ENCODE measurements at places on chromosomes 16 and 17. TPM values are rescaled to one million over a fixed set of nuclear protein-coding genes. Genes with fewer than 3 reads are reported as not detected.

DNA sequence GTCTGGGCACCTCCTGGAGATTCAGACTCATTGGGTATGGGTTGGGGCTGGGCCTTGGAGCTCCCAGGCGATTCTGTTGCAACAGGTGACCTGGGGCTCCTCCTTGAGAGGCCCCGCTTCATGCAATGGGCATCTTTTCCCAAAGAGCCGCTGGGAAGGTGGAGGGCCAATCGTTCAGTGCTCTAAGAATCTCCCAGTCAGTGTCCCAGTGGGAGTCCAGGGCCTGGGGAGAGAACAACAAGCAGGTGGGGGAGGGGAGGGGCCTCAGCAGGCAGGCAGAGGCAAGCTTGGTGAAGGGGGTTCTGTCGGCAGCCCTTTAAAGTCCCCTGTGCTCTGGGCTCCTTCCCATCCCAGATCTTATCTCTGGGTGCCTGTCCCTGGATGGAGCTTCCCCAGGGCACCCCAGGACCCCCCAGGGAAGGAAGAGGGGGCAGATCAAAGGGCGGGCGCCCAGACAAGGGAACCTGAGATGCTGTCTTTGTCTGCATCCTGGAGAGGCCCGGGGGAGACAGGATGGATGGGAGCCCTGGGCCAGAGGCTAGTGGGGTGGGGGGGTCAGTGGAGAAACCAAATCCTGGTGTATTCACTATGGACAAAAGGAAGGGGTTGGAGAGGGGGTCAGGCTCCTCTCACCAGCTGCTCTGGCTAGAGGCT is 30.5 kb upstream of the NXPH3 start:
- no peak overlapping the region for H3K27ac ChIP-seq
- H3K4me3 ChIP-seq = no peak overlapping the region
- H3K4me1 ChIP-seq = peaks cover 14% of the 10 kb centered on the region
- peaks cover 5% of the 10 kb centered on the region for H3K27me3 ChIP-seq

- no peaks in the 10 kb centered on the region for H3K27me3 ChIP-seq
- DNase-seq = peak; percentile 73
- peaks cover 13% of the 10 kb centered on the region for H3K4me1 ChIP-seq
- peaks cover 10% of the 10 kb centered on the region for H3K36me3 ChIP-seq
- H3K27ac ChIP-seq = peak overlapping the region; percentile 93
- H3K4me3 ChIP-seq = peak overlapping the region; percentile 67
Measured at GRCh38 chr17:10772425-10773380, 31.2 kb downstream of the TMEM238L start.

DNA sequence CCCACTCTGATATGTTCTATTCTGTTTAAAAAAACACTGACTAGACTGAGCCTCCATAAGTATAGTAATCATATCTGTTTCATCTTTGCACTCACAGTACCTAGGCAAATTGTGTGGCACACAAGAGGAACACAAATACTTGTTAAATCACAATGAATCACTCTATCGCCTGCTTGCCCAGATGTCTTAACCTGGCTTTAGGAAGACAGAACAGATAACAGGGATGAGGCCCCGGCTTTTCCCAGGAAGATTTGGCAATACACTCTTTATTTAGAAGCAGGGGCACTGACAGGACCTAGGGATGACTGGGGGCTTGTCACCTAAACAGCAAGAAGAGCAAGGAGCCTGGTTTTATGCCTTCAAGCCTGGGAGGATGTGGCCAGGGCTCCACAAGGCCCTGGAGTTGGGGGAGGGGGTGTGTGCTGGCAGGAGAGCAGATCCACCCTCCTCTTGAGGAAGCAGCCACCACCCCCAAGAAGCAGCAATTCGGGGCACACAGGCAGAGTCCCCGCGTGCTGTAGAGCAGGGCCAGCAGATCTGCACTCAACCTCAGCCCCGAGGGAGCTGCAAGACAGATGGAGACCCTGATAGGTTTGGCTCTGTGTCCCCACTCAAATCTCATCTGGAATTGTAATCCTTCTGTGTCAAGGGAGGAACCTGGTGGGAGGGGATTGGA is 41.0 kb upstream of the KSR1 start:
- no peak overlapping the region for H3K27ac ChIP-seq
- H3K27me3 ChIP-seq = peaks cover 3% of the 10 kb centered on the region
- no peak overlapping the region for H3K4me3 ChIP-seq
- H3K36me3 ChIP-seq = no peaks in the 10 kb centered on the region
- no peaks in the 10 kb centered on the region for H3K4me1 ChIP-seq
- peak; percentile 32 for DNase-seq

- peaks cover 4% of the 10 kb centered on the region for H3K4me1 ChIP-seq
- no peak overlapping the region for H3K4me3 ChIP-seq
- no peak for DNase-seq
- no peaks in the 10 kb centered on the region for H3K36me3 ChIP-seq
- peak overlapping the region; percentile 38 for H3K27ac ChIP-seq
- H3K27me3 ChIP-seq = peaks cover 5% of the 10 kb centered on the region
Measured at GRCh38 chr17:39949028-39949427, 13.8 kb upstream of the GSDMA start.

DNA sequence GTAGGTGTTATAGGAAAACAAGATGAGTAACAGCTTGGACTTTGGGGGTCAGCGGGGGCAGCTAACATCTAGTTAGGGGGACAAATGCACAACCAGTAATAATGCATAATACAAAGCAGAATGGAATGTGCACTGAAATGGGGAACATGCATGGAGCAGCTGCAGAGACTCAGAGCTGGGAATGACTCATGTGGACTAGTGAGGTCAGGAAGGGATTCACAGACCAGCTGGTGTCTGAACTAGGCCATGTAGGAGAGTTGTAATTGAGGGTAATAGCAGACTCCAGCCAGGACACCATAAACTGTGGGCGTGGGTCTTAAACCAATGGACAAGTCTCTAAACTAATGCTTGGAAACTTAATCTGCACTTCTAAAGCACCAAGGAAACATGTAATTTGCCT is 176.8 kb upstream of the ASIC2 start:
- H3K4me3 ChIP-seq = peak overlapping the region; percentile 21
- no peaks in the 10 kb centered on the region for H3K36me3 ChIP-seq
- no peaks in the 10 kb centered on the region for H3K4me1 ChIP-seq
- H3K27ac ChIP-seq = no peak overlapping the region
- no peak for DNase-seq
- H3K27me3 ChIP-seq = peaks cover 4% of the 10 kb centered on the region

- H3K4me3 ChIP-seq = no peak overlapping the region
- H3K27me3 ChIP-seq = peaks cover 6% of the 10 kb centered on the region
- DNase-seq = no peak
- H3K4me1 ChIP-seq = peaks cover 53% of the 10 kb centered on the region
Measured at GRCh38 chr17:57441270-57441600, 184.9 kb downstream of the MSI2 start.

- peaks cover 34% of the 10 kb centered on the region for H3K4me1 ChIP-seq
- peaks cover 5% of the 10 kb centered on the region for H3K36me3 ChIP-seq
- no peak for DNase-seq
- peaks cover 14% of the 10 kb centered on the region for H3K27me3 ChIP-seq
- no peak overlapping the region for H3K4me3 ChIP-seq
- H3K27ac ChIP-seq = no peak overlapping the region
Measured at GRCh38 chr17:77832180-77832560, 126.3 kb upstream of the TNRC6C start.

DNA sequence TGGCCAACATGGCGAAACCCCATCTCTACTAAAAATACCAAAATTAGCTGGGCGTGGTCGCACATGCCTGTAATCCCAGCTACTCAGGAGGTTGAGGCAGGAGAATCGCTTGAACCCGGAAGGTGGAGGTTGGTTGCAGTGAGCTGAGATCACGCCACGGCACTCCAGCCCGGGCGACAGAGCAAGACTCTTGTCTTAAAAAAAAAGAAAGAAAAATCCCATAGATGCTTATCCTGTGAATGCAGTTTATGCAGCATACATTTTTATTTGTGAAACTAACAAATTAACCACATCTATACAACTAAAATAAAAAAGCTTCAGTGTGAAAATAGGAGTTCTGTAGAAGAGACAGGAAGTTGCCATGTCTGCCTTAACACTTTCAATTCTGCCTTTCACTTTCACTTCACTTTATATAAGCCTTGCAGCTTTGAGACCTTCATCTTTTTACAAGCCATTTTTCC is 7.1 kb downstream of the IGSF6 start:
- peaks cover 4% of the 10 kb centered on the region for H3K4me1 ChIP-seq
- no peak overlapping the region for H3K4me3 ChIP-seq
- no peak overlapping the region for H3K27ac ChIP-seq
- no peaks in the 10 kb centered on the region for H3K27me3 ChIP-seq

- peaks cover 2% of the 10 kb centered on the region for H3K27me3 ChIP-seq
- peaks cover 26% of the 10 kb centered on the region for H3K4me1 ChIP-seq
- H3K27ac ChIP-seq = no peak overlapping the region
- DNase-seq = no peak
Measured at GRCh38 chr17:42133461-42134041, 10.9 kb downstream of the HSPB9 start.

DNA sequence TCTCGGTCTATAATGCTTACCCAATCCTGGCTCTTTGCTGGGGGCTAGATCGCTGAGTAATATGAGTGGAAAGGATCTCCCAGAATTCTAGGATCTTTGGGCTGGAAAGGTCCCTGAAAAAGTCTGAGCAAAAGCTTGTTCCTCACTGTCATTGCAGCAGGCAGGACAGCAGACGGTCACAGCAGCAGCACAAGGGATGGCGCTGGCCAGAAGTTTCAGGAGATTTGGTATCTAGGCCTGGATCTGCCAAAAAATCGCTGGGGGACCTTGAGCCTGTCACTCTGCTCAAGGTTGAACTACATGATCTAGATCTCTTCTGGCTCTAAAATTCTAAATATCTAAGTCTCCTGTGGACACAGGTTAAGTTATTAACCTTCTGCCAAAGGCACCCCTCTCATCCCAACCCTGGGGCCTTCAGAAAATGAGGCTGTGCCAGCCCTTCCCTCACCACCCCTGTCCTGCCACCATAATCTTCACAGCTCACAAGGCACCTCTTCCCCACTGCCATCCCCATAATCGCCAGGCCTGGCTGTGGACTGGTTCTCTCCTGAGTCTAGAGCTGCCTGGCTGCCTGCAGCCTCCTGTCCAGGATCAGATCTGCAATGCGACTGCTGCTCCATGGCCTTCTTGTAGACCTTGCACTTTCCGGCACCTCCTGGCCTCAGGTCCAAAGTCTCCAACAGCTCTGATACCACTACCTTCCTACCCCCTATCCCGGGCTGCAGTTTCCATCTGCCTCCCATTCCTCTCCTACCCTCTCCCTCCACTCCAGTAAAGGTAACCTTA is 10.2 kb downstream of the MYO18A start:
- H3K27ac ChIP-seq = no peak overlapping the region
- no peak overlapping the region for H3K4me3 ChIP-seq
- H3K27me3 ChIP-seq = no peaks in the 10 kb centered on the region
- H3K36me3 ChIP-seq = no peaks in the 10 kb centered on the region

GRCh38 chr16:85621698-85622428 is 8.7 kb downstream of the GSE1 start:
- peaks cover 44% of the 10 kb centered on the region for H3K27me3 ChIP-seq
- DNase-seq = no peak
- H3K27ac ChIP-seq = peak overlapping the region; percentile 74
- H3K4me1 ChIP-seq = peaks cover 72% of the 10 kb centered on the region
- peak overlapping the region; percentile 69 for H3K4me3 ChIP-seq

- no peak for DNase-seq
- H3K27me3 ChIP-seq = peaks cover 4% of the 10 kb centered on the region
- no peaks in the 10 kb centered on the region for H3K4me1 ChIP-seq
- H3K27ac ChIP-seq = no peak overlapping the region
- H3K36me3 ChIP-seq = no peaks in the 10 kb centered on the region
Measured at GRCh38 chr17:62791767-62792446, 16.2 kb downstream of the MARCHF10 start.

DNA sequence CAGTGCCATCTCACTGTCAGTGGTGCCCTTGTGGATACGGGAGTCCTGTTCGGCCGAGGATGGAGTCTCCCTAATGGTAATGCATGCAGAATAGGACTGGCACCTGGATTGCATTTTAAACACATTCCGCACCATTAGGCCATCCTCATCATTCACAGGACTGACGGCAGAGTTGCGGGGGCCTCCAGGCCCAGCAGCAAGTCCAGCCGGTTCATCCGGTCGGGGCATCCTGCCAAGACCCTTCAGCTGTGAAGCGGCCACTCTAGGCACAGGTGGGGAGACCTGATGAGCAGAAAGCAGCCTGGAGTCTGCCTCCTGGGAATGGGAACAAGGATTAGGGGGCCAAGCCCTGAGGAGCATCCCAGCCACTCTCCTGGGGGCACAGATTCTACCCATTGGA is 90.3 kb upstream of the XYLT1 start:
- DNase-seq = no peak
- H3K4me1 ChIP-seq = no peaks in the 10 kb centered on the region
- H3K27me3 ChIP-seq = peaks cover 2% of the 10 kb centered on the region
- no peak overlapping the region for H3K4me3 ChIP-seq

DNA sequence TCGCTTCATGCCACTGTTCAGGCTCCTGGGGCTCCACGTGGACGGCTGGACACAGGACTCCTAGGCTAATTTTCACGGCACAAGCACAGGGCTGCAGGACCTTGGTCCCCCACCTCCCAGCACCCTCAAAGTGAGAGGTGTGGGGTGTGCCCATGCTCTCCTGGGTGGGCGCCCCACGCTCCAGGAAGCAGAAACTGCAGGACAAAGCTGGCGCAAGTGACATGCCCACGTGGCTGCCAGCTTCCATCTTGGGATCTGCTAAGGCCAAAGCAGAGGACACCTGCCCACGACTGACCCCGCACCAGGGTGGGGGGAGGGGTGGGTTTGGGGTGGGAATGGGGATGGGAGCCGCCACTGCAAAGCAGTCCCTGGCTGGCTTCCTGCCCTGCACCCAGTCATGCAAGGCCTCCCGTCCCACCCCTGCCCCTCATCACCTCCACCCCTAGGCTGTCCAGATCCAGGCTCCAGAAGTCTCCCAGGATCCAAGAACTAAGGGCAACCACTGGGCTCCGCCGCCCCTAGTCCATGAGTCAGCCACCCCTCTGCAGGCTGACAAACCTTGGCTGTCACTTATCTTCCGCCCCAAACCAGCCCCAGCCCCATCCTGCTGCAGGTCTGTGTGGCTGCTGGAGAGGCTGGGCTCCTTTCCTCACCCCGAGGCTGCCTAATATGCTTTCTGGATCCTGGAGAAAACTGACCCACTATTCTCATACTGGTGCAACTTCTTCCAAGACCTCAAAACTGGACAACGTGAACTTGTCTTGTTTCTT is 11.1 kb downstream of the USP6 start:
- no peak overlapping the region for H3K4me3 ChIP-seq
- H3K4me1 ChIP-seq = peaks cover 4% of the 10 kb centered on the region
- no peak overlapping the region for H3K27ac ChIP-seq
- no peak for DNase-seq
- H3K27me3 ChIP-seq = peaks cover 13% of the 10 kb centered on the region

Gene CACNB1
- 77.1 TPM for total RNA-seq

Gene SEZ6L2
- total RNA-seq = 176 TPM

Gene SLC5A10
- total RNA-seq = not detected

Gene SHISA9
- total RNA-seq = 96.6 TPM

Gene CASKIN2
- 22.1 TPM for total RNA-seq

Gene KCTD19
- 1.0 TPM for total RNA-seq

Measured in glutamatergic neuron (in vitro differentiated cells).